ENCODE measurements at places on chromosomes 7 and 10. TPM values are rescaled to one million over a fixed set of nuclear protein-coding genes. Genes with fewer than 3 reads are reported as not detected.
A peak's percentile ranks its signal among the peaks of the same experiment; 100 is the strongest.

The FAM237B gene
- 0.11 TPM for polyA plus RNA-seq

The OR2A7 gene
- 17.0 TPM for polyA plus RNA-seq

The ANK3 gene
- 18.1 TPM for polyA plus RNA-seq

The UNCX gene
- polyA plus RNA-seq, result not detected

The ANXA8L1 gene
- polyA plus RNA-seq, result 2.1 TPM

The NEUROG3 gene
- polyA plus RNA-seq, result not detected

The LIPA gene
- 49.9 TPM for polyA plus RNA-seq

The GIMAP4 gene
- polyA plus RNA-seq, result 73.3 TPM

The DKK1 gene
- 1.8 TPM for polyA plus RNA-seq

The CALHM2 gene
- polyA plus RNA-seq, result 15.6 TPM

The STYXL1 gene
- 43.2 TPM for polyA plus RNA-seq

The WDR91 gene
- 70.5 TPM for polyA plus RNA-seq

GRCh38 chr10:2951235-2951835 is 116.0 kb upstream of the PFKP start:
- no peak for DNase-seq

DNA sequence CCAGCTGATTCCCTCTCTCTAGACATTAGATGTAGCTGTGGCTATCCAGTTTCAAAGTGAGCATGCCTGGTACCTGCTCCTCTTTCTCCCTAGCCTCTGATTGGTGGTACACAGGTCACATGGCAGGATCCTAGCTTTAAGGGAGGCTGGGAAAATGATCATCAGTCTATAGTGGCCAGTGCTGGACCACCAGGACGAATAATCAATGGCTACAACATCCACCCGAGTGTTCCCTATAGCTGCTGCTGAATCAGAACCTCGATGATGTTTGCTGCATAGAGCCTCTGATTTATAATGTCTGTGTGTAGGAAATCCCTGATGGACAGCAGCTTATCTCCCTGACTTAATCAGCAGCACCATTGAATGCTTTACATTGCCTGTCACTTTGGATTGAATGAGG is 28.9 kb upstream of the LMTK2 start:
- no peak for DNase-seq

- no peak for DNase-seq
Measured at GRCh38 chr10:79403441-79404230, 41.8 kb downstream of the ZCCHC24 start.

DNA sequence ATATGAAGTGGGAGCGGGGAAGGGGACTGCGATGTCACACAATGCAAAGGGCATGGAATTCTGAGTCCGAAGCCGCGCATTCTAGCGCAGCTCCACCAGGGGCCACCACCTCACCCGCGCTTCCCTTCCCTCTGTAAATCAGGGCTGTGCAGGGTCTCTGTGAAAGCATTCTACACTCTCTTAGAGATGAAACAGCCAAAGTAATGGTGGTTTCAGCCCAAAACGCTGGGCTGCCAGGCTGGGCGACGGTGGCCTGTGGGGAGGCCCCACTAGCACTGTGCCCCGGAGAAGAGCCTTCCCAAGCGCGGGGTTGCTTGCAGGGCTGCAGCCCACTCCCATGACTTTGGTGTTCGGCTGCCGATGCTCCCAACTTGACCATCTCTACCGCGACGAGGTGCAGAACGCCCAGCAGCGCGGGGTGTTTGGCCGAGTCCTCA is 11.4 kb downstream of the ATG9B start:
- no peak for DNase-seq

DNA sequence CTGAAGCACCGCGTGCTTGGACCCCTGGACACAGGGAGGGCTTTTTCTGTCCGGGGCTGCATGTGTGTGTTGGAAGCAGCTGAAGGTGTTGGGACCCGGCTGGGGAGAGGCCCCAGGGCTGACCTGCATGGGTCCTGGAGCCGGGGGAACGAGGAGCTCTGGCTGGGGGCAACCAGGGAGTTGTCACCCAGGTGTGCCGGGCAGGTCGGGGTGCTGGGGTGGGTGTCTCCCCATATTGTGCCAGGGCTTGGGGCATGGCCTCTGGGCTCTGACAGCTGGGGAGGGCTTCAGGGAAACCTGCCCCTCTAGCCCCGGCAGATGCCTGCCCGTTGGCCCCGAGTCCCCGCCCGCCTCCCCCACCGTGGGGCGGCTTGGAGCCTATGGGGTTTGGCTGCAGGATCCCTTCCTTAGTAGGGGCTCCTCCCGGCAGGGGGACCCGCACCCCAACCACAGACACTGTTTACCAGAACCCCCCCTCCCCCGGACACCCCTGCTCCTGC is 42.3 kb downstream of the UNCX start:
- no peak for DNase-seq

DNA sequence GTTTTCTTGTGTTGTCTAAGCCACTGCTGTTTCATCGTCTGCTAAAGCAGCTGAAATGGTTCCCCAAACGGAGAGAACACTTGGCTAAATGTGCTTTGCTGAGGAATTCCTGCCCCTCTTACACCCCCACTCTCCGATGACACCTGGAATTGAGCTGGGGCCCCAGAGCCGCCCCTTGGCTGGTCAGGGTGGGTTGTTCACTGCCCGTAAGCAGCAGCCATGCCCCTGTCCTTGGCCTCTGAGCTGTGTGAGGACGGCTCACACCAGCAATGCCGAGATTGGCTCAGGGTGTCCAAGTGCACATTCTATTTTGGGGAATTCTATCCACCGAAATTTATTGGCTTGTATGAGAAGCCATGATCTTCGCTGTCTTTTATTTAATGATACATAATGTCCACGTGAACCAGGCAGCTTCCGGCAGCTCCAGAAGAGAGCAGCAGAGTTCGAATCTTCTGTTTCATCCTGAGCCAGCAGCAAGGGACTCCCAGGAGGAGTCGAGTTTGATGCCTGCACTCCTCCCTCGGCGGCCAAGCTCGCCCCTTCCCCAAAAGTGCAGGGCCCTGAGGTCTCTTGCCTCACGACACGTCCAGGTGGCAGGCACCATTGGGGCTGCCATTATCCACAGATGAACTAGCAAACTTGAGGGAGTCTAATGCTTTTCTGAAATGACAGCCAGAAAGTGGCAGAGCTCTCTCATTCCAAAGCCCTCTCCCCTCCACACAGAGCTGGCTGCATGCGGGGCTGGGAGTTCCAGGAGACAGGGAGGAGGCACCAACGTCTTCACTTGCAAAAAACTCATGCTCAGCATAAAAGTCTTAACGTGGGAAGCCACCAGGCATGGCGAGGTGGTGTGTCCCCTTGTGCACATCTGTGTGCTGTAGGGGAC is 114.0 kb downstream of the WDR37 start:
- no peak for DNase-seq

DNA sequence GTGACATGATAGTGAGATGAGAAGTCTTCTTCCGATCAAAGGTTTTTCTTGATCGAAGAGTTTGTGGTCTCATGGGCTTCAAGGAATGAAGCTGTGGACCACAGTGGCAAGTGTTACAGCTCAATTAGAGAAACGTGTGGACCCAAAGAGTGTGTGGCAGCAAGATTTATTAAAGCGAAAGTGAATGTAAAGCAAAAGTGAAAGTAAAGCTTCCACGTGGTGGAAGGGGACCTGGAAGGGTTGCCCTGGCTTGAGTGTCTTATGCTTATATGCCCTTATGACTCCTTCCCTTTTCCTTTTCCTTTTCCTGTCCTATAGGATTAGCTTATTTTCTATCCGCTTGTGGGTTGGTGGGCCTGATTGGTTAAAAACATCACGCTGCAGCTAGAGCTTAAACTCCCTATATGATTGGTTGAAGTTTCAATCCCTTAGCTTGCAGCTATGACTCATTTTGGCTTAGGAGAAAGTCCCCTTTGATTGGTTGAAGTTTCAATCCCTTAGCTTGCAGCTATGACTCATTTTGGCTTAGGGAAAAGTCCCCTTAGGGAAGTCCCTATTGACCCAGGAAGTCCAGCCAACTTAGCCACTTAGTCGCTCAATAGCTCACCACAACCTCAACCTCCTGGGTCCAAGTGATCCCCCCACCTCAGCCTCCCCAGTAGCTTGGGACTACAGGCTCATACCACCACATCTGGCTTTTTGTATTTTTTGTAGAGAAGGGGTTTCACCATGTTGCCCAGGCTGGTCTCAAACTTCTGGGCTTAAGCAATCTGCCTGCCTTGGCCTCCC is 34.7 kb downstream of the MRPS24 start:
- DNase-seq, result peak; percentile 3

DNA sequence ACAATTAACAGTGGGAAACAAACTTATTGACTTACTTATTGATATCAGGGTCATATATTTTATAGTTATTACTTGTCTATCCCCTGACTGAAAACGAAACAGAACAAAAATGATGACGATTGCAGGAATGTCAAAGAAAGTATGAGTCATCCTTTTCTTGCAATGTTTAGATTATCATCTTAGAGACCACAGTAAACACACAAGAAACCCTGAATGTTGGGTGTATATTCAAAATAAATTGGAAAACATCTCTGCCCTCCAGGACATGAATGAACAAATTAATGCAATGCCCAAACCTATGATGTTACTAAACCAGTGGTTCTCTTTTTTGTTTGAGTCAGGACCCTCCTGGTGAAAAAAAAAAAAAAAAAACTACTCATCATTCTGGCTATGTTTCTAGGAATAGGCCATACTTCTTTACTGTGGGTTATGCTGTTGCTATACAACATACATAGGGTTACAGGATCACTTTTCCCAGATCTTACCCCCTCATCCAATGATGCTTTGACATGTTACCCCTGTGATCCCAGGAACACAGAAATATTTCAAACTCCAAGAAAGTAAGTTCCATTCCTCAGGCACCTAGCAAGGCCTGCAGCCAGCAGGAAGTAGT is 623.4 kb upstream of the IGFBP3 start:
- DNase-seq, result no peak

GRCh38 chr7:98348726-98349474 is 52.0 kb downstream of the BAIAP2L1 start:
- no peak for DNase-seq

GRCh38 chr10:352476-353235 is 217.4 kb downstream of the ZMYND11 start:
- no peak for DNase-seq

- DNase-seq, result no peak
Measured at GRCh38 chr7:128855559-128855958, 7.1 kb upstream of the ATP6V1F start.

GRCh38 chr10:98628206-98628605 is 181.5 kb upstream of the HPS1 start:
- no peak for DNase-seq

GRCh38 chr10:98138031-98138430 is 3.6 kb downstream of the R3HCC1L start:
- DNase-seq, result no peak

GRCh38 chr10:87503886-87504285 is 807 bp upstream of the MINPP1 start:
- DNase-seq, result no peak

DNA sequence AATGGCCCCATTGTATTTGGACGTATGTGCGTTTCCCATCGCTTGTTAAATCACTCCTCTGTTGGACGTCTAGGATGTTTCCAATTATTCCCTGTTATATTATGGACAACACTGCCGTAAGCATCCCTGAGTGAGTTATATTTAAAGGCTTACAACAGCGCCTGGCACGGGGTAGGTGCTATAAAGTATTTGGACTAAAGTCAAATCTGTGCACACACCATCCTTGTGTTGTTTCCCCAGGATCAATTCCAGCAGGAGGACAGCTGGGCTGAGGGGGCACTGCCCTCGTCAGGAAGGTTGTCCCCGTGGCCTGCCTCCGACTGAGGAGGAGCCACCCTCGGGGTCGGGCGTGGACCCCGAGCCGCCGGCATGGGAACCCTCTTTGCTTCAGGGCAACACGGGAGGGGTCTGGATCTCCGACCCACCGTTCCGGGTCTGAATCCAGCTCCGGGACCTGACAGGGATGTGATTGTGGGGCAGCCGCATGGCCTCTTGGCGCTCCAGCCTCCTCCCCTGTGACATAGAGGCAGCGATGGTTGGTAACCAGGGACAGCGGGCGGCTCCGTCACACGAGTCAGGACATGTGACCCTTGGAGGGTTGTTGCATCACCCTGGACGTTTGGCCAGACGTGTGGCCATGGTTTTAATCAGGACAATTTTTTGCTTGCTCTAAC is 1.5 kb upstream of the JAKMIP3 start:
- DNase-seq, result no peak

GRCh38 chr7:80063834-80064233 is 70.8 kb upstream of the GNAI1 start:
- DNase-seq, result peak; percentile 50

GRCh38 chr7:143354965-143355364 is 7.5 kb downstream of the FAM131B start:
- DNase-seq, result no peak

- DNase-seq, result no peak
Measured at GRCh38 chr10:127216786-127217185, 20.4 kb upstream of the INSYN2A start.

DNA sequence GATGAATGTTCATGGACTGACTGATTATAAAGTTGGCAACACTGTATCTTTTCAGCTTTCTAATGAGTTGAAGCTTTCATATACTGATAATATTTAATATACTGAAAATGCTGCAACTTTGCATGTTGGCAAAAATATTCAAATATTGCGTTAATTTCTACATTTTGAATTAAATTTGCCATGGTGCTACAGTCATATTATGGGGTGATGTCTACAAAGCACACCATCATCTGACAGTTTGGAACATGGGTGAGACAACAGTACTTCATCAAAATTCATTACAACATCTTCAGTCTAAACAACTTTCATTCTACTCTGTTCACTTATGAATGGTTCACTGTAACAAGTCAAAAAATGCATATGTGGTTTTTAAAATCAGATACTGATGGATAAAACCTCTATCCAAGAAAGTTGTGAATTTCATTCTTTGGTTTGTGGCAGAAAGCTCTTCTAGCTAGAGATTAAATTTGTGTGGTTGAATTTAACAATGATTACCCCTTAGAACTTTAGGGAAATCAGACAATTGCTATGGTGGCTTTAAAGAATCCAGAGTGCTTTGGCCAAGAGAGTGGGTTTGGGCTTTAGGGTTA is 136.4 kb downstream of the TMEM26 start:
- no peak for DNase-seq

DNA sequence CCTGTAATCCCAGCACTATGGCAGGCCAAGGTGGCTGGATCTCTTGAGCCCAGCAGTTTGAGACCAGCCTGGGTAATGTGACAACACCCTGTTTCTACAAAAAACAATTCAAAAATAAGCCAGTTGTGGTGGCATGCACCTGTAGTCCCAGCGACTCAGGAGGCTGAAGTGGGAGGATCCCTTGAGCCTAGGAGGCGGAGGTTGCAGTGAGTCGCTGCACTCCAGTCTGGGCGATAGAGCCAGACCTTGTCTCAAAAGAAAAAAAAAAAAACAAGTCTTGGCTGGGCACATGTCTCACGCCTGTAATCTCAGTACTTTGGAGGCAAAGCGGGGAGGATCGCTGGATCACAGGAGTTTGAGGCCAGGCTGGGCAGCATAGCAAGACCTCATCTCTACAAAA is 74.6 kb upstream of the PDSS1 start:
- DNase-seq, result no peak

GRCh38 chr7:20529260-20529659 is 86.2 kb upstream of the ABCB5 start:
- no peak for DNase-seq

DNA sequence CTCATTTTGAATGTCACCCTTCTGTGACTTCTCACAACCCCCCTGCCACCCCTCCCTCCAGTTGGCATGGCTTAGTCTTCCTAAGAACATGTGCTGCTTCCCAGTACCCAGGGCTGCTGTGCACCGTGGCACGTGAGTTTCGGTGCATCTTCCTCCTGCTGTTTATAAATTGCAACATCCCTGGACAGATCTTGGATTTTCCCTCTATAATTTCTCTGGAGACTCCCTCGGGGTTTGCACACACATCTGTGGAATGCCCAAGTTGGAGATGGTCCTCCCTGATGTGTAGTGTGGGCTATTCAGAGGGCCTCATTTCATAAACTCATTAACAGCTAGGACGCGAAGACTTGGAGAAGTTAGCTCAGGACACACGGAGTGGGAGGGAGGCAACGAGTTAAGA is 52.9 kb downstream of the IKZF1 start:
- DNase-seq, result no peak
